ENCODE measurements at places on chromosomes 13 and 19.
A peak's percentile ranks its signal among the peaks of the same experiment; 100 is the strongest.

- peak; percentile 89 for DNase-seq
These were observed 9.7 kb upstream of the GIPC1 start for GRCh38 chr19:14505488-14506239.

DNA sequence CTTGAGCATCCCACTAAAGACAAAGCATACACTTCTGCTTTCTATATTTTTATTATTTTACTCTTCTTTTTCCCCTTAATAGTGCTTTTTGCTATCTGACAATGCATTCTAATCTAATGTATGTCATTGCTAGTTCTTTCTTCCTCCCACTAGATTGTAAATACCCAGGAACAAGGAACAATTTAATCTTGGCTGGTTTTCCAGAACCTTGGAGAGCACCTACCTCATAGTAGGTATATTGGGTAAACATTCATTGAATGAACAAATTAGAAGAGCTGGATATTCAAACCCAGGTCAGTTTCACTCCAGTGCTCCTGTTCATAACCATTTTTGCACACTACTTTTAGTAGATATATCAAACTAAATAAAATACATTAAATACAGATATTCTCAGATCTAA, 1617.6 kb upstream of the SLC10A2 start:
- DNase-seq, result no peak

DNA sequence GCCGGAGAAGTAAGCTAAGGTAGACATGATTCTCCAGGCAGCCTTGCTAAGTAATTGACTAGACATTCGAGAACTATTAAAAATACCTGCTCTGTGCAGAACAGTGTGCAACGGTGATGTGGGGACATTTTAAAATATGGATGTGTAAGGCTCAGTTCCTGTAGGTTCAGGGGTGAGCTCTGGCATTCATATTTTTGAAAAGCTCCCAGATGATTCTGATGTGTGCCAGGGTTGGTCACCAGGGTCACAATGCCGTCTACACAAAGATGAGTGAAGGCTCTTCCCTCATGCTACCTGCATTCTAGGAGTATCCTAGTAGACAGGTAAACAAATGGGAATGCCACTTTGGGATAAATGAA, 702 bp upstream of the EPSTI1 start:
- DNase-seq, result no peak

DNA sequence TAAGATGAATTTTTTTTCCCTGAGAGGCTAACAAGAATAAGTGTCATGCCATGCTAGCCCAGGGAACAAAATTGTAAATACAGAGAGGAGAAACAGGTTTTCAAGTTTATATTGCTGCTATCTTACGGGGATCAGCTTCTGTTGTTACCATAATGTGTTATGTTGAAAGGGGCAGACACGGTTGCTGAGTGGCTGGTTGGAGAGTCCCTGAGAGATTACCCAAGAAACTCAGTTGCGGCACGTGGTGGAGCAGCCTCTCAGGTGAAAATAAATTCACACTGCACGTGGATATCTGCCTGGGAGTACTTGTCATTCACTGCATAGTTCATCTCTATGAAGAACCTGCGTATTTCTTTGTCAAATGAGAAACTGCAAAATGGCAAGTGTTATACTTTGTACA, 293.6 kb downstream of the TDRD3 start:
- no peak for DNase-seq

DNA sequence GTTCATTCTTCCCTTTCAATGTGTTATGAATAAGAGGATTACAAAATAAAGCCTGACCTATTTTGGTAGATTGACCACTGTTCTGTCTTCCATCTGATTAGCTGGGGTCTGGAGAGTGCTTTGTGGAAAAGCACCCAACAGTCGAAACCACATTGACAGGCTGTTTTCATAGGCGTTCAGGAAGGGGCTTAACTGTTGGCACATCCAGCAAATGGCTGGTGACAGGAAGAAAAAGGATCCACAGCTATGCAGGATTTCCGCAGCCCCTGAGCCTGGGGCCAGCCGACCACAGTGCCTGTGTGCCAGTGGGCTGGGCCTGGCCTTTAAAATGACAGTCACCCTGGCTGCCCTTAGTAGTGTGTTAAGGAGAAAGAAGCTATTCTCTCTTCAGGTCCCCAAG, 113.3 kb downstream of the SIPA1L3 start:
- DNase-seq, result no peak

DNA sequence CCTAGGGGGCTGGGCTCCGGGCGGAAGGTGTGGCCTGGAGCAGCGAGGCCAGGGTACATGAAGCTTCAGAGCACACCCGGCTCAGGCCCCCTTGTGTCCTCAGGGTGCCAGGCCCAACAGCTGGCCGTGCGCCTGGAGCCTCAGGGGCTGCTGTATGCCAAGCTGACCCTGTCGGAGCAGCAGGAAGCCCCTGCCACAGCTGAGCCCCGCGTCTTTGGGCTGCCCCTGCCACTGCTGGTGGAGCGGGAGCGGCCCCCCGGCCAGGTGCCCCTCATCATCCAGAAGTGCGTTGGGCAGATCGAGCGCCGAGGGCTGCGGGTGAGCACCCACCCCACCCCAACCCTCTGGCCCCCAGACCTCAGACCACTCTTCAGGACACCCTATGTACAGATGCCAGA, 3.2 kb downstream of the SYDE1 start:
- DNase-seq, result no peak

GRCh38 chr13:50129081-50129705, 113.9 kb downstream of the KCNRG start:
- no peak for DNase-seq

DNA sequence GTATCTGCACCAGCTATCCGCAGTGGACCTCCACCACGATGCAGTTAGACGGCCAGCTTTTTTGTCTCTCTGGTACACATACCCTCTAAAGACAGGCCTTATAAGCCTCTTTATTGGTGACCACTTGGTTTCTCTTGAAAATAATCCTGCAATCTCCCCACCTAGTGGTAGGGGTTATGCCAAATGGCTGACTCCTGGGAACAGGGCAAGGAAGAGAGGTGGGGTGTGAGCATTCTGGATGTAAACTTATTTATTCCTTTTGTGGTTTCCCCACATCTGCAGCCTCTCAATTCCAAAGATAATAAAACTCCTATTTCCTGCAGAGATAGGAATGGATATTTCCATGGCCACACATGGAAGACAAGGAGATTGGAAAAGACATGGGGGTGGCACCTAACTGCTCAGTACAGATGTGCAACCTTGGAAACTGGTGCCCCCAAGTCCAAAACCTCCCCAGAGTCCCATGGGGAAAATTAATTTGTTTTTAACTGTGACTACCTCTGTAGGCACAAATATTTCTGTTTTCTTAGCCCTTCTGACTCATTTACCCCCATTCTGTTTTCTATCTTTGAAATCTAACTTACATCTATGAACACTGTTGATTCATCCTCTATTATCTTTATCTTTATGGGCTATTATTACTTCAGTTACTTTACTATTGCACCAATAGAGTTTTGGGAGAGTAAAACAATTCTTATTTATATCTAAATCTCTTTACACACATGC, 112.7 kb upstream of the TSHZ3 start:
- no peak for DNase-seq

- no peak for DNase-seq
These were observed 40.5 kb upstream of the TPM4 start for GRCh38 chr19:16035601-16036297.

- DNase-seq, result no peak
These were observed 9.1 kb downstream of the CARS2 start for GRCh38 chr13:110696776-110697175.

GRCh38 chr13:107906131-107906530, 309.2 kb downstream of the LIG4 start:
- DNase-seq, result no peak

DNA sequence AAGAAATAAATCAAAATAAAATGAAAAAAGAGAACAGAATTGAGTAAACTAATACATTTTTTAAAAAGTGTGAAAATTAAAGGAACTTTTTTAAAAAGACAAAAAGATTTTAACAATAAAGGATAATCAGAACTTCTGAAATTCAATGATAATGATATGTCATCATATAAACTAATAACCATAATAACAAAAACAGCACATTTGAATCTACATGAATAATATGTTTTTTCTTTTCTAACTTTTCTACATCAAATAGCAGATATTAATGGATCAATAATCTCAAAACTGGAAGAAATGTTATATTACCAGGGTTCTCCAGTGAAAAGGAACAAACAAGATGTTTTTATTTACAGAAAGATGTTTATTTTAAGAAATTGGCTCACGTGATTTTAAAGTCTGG, 903.3 kb upstream of the MIR17HG start:
- no peak for DNase-seq

DNA sequence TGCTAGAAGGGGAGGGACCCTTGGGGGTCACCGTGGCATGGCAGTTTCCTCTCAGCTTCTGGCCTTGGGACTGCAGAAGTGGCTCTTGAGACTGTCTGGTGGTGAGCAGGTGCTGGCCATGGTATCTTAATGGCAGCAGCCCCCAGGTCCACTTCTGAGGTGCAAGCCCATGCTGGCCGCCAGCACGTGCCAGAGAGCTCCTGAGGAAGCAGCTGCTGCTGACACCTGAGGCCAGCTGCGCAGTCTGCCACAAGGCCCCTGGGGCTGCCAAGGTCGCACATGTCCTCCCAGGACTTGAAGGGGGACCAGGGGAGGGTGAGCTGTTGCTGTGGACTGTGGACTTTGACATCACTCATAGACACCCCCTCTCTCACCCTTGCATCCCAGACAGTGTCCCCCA, 48.0 kb downstream of the NFIX start:
- no peak for DNase-seq

DNA sequence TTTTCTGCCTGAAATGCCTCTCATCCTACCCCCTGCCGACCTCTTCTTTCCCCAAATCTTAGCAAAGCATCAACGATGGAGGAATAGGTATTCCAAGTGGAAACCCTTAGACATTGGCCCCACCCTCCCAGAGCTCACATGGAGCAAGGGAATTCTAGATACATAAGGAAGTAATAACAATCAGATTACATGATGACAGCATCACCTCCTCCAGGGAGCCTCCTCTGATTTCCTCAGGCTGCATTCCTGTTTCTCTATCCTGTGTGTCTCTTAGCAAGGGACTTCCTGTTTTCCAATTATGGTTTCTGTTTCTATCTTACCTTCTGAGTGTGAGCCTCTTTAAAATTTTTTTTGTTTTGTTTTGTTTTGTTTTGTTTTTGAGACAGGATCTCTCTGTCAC, 246.6 kb downstream of the TSHZ3 start:
- no peak for DNase-seq

DNA sequence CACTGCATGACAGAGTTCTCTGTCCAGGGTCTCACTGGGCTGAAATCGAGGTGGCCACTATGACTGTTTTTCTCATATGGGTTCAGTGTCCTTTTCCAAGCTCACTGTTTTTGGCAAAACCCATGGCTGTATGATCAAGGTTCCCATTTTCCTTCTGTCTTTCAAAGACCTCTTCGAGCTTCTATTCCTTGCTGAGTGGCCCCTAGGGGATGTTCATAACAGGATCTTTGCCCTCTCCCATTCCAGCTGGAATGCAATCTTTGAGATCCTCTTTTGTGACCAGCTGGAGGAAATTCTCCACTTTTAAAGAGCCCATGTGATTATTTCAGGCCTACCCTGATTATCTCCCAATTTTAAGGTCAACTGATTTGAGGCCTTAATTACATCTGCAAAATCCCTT, 572.5 kb upstream of the SLC10A2 start:
- DNase-seq, result no peak

- no peak for DNase-seq
These were observed 2.9 kb downstream of the RAP2A start for GRCh38 chr13:97436845-97437244.

- DNase-seq, result peak; percentile 67
These were observed 1.1 kb downstream of the NAXD start for GRCh38 chr13:110616103-110617101.

DNA sequence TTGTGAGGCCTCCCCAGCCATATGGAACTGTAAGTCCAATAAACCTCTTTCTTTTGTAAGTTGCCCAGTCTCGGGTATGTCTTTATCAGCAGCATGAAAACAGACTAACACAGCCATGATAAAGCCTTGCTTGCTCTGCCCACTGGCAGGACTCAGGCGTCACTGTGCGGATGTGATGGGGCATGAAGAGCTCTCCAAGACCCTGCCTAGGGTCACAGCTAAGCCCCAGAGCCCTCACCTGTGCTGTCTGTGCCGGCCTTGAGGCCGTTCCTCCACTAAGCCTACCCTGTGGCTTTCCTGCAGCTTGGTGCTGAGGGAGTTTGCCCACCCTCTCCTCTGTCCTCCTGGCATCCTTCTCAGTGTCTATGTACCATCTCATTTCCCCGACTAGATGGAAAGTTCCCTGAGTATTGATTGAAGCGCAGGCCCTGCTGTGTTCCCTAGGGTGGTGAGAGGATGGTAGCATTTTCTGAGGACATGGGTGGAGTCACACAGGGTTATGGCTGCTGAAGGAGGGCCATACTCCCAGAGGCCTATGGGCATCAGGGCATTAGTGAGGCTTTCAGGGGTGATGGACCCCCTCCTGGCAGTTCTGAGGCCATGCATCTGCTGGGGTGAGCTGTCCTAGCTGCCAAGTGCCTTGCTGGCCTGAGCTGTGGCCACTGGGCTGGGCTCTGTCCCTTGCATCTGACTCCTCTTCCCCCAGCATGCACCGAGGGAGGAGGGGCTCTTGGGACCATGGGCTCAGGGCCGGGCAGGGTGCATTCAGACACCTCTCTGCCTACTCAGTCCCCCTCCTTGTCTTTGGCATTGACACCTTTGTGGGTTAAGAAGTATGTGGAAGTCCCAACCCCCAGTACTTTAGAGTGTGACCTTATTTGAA, 75.3 kb downstream of the TEX29 start:
- no peak for DNase-seq

DNA sequence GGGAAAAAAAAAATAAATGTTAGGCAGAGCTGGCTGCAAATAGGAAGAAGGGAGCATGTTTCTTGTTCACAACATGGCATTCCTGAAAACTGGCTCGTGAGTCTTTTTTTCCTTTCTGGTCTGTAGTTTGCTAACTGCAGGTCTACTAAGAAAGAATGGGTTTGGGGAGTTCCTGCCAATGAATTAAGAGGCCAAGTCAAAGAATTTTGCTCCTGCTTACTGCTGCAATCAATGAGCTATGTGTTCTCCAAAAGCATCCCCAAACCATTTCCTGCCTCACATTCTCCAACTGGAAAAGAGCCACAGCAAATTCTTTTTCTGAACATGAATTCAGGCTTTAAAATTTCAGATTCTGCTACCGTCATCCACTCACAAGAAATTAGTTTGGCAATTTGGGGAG, 88.6 kb downstream of the DCT start:
- DNase-seq, result no peak

DNA sequence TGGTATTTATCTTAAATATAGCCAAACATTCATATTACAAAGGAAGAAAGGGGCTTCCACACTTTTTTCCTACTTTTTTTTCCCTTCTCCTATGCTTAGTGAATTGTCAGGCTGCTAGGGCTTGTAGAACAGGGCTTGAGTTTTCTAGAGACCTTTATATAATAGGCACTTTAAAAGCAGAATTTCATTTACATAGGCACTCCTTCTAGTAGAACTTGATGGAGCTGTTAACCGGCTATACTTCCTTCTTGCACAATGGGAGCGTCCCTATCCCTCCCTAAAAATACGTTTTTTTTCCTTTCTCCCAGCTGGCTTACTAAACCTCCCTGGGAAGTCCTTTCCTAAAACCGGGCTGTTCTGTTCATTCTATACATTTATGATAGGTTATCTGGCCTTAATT, 1.1 kb downstream of the TRIM13 start:
- no peak for DNase-seq
